ENCODE measurements at places on chromosomes 2 and 18. TPM values are rescaled to one million over a fixed set of nuclear protein-coding genes. Genes with fewer than 3 reads are reported as not detected.

- no peak for DNase-seq
Measured at GRCh38 chr2:32742376-32742775, 114.5 kb downstream of the TTC27 start.

- DNase-seq, result no peak
Measured at GRCh38 chr18:52903857-52904256, 563.9 kb downstream of the DCC start.

GRCh38 chr2:109212836-109213563, 84.0 kb downstream of the SH3RF3 start:
- no peak for DNase-seq

- DNase-seq, result no peak
Measured at GRCh38 chr2:223008956-223009355, 43.0 kb upstream of the KCNE4 start.

- no peak for DNase-seq
Measured at GRCh38 chr2:239158641-239159475, 242.0 kb downstream of the HDAC4 start.

GRCh38 chr2:223932816-223933800, 12.0 kb downstream of the WDFY1 start:
- DNase-seq, result no peak

GRCh38 chr2:51693640-51694039, 661.7 kb upstream of the NRXN1 start:
- no peak for DNase-seq

DNA sequence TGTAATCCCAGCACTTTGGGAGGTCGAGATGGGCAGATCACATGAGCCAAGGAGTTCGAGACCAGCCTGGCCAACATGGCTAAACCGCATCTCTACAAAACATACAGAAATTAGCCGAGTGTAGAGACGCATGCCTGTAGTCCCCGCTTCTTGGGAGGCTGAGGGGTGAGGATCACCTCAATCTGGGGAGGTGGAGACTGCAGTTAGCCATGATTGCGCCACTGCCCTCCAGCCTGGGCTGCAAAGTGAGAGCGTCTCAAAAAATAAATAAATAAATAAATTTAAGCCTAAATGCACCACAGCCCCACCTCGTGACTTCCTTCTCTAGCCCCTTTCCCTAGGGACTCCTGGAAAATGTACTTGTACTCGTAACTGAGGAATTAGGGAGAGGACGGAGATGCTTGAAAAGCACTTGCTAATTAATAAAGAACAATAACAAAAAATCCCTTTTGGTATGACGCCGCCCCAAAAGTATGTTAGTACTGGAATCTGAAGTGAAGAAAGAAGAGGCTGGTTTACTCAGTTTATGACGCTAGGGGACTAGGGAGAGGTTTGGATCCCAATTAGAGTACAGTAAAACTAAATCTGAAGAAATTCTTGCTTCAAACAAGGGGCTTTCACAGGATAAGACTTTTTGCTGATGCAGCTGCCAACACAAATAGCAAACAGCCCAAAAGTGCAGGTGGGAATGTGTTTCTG, 887 bp upstream of the ZNF396 start:
- DNase-seq, result no peak

GRCh38 chr18:8333961-8334360, 275.3 kb upstream of the RAB12 start:
- DNase-seq, result no peak

DNA sequence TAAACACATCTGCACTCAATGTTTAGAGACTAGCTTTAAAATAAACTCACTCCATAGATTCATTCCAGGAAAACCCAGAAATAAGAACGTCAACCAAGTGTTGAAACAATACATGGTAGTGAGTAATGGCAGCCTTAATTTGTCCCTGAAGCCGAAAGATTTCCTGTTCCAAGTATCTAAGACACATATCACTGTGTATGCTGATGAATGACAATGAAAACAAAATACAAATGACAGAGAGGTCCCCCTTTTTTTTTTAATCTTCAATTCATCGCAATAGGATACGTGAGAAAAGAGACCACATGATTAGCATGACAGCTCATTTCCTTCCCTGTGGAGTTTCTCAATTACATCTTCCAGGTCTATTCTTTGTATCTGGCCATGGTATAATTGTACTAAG, 160.5 kb upstream of the STK17B start:
- no peak for DNase-seq

- no peak for DNase-seq
Measured at GRCh38 chr18:23693846-23694245, 4.6 kb downstream of the LAMA3 start.

GRCh38 chr2:172285010-172285621, 142.3 kb upstream of the ITGA6 start:
- DNase-seq, result no peak

DNA sequence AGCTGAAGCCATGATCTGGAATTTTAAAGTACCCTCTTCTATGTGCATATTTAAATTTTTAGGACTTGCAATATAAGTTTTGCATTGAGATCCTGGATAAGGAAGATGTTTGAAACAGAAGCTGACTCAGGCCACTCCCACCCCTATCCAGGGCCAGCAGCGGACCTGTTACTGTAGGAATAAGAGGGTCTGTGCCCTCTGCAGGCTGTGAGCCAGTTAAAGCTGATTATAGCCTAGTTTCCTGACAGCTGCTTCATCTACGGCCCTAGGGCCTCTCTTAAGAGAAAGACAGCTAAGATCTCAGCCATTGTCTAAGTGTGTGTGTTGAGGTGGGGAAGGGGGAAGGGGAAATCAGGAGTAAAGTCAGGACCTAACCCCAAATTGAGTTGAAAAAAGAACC, 234.0 kb downstream of the HAUS1 start:
- no peak for DNase-seq

- DNase-seq, result no peak
Measured at GRCh38 chr2:62192811-62193210, 3.1 kb upstream of the B3GNT2 start.

DNA sequence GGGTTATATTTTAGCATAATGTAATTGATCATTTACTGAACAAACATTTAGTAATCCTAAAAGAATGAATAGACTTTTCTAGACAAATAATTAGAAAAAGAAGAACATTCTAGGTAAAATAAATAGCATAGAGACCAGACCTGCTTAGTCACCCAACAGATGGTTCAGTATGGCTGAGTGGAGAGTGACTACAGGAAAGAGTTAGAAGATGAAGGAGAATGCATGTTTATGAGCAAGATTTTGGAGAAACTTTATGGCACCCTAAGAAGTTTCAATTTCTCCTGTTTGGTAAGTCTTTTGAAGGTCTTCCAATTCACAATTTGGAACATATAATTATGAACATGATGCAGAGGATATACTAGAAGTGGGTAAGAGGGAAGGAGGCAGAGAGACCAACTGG, 32.9 kb downstream of the FAP start:
- no peak for DNase-seq

The PLCL1 gene
- 2.8 TPM for total RNA-seq

The TLK1 gene
- total RNA-seq, result 91.2 TPM

The GRP gene
- not detected for total RNA-seq

The PRSS56 gene
- not detected for total RNA-seq

The TP53I3 gene
- total RNA-seq, result 1.6 TPM

The CYB5A gene
- 14.6 TPM for total RNA-seq

The DYNAP gene
- total RNA-seq, result not detected

The PSMA8 gene
- total RNA-seq, result 1.3 TPM

The MFSD2B gene
- not detected for total RNA-seq

The SGO2 gene
- total RNA-seq, result 3.1 TPM

All from natural killer cell (primary cell).